Smooth muscle cell of trachea (primary cell): ENCODE measurements at places on chromosomes 5 and 9. TPM values are rescaled to one million over a fixed set of nuclear protein-coding genes. Genes with fewer than 3 reads are reported as not detected.

Gene MZB1
- total RNA-seq = not detected in 2 replicates

Gene IER5L
- total RNA-seq = 65.6 and 118 TPM in 2 replicates

Gene CRHBP
- total RNA-seq = under 0.01 and 3.5 TPM in 2 replicates

Gene PLEKHG4B
- under 0.01 TPM in 2 replicates for total RNA-seq

Gene IL7R
- 1.3 and 2.2 TPM in 2 replicates for total RNA-seq

Gene SPATA31C1
- total RNA-seq = not detected in 2 replicates
